NCI-H1930 (cell line): ENCODE measurements at places on chromosomes 5 and 9.

GRCh38 chr9:83106263-83106662 lies 43.3 kb upstream of the RASEF start:
- DNase-seq, result no peak

GRCh38 chr5:142783601-142784341 lies 13.6 kb downstream of the ARHGAP26 start:
- DNase-seq, result no peak

DNA sequence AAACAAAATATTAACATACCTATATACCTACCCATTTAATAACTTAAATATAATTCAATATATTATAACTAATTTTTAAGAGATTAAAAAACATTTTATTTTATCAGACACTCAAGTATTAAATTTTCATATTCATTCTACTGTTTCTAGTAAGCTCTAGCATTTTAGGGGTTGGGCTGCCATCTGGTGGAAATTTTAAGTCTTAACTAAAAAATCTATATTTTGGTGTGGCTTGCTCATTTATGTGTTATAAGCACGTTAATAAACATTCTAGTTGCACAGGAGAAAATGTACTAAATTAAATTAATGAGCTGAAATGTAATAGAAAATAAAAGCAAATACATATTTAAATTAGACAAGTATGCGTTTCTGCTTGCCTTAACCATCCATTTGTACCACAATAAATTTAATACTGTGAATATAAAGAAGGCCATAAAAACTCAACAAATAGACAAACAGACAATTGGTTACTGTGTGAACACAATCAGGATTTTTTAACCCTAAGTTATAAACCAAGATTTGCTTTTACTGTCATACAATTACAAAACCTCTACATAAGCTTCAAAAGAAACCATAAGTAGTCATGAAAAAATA lies 1728.3 kb upstream of the CDH9 start:
- peak; percentile 37 for DNase-seq

DNA sequence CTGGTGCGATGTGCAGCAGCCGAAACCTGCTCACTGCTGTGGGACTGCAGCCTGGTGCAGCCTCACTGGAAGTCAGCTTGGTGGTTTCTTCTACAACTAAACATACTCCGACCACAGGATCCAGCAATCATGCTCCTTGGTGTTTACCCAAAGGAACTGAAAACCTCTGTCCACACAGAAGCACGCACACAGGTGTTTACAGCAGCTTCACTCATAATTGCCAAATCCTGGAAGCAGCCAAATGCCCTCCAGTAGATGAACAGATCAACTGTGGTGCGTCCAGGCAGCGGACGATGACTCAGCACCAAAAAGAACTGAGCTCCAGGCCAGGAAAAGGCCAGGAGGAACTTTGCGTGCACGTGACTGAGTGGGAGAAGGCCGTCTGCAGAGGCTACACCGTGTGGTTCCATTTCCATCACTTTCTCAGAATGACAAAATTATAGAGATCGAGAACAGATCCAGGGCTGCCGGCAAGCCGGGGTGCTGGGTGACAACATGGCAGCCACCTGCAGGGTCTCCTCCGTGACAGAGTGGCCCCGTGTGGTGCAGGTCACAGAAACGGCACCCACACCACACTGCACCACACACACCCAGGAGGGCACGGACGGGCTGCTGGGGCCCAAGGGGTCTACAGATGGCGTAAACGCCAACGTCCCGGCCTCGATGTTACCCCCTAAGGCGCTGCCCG lies 23.1 kb upstream of the NSMF start:
- DNase-seq, result no peak

GRCh38 chr5:130155345-130156011 lies 251.2 kb downstream of the CHSY3 start:
- no peak for DNase-seq

- DNase-seq, result no peak
Measured at GRCh38 chr9:73132034-73132776, 19.5 kb upstream of the ANXA1 start.

- DNase-seq, result no peak
Measured at GRCh38 chr9:131625790-131626670, 80.7 kb downstream of the PRRT1B start.

DNA sequence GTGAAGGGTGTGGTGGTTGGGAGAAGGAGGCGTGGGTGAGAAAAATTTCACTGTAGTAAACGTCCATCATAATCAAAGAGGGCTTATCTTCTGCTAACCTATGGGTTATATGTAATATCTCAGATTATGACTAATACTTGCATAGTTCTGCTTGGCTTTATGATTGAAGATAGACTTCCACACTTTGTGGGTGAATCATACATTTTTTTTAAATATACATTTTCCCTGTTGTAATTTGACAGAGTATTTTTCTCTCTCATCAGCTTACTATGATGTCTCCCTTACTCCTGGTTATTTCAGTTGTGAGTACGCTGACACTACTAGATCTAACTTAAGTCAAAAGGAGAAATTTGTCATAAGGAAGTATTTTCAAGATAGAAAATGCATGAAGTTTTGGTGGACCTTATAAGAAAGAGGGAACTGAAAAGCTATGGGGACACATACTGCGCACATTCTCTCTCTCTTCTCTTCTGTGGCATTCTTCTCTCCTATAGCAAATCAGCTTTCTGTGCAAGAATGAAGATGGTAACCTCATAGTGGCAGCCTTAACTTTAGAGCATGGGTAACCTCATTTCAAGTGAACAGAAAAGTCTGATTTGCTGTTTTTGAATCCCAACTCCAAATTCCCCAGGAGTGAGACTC lies 4.9 kb upstream of the JAK2 start:
- no peak for DNase-seq

- DNase-seq, result no peak
Measured at GRCh38 chr9:126631254-126631653, 17.5 kb downstream of the LMX1B start.

DNA sequence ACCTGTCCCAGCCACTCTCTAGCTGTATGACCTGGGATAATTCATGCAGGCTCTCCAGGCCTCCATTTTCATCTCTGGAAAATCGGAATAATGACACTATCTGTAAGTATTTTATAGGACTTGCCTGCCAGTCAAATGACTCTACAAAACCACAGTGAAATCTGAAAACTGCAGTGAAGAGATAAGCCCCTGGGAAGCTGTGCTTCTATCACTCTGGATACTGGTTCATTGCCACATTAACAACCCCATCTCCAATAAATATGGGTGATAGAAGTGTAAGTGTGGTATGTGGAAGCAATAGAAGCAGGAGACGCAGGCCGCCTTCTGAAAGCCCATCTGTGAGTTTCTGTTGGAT lies 31.8 kb downstream of the WHRN start:
- no peak for DNase-seq

DNA sequence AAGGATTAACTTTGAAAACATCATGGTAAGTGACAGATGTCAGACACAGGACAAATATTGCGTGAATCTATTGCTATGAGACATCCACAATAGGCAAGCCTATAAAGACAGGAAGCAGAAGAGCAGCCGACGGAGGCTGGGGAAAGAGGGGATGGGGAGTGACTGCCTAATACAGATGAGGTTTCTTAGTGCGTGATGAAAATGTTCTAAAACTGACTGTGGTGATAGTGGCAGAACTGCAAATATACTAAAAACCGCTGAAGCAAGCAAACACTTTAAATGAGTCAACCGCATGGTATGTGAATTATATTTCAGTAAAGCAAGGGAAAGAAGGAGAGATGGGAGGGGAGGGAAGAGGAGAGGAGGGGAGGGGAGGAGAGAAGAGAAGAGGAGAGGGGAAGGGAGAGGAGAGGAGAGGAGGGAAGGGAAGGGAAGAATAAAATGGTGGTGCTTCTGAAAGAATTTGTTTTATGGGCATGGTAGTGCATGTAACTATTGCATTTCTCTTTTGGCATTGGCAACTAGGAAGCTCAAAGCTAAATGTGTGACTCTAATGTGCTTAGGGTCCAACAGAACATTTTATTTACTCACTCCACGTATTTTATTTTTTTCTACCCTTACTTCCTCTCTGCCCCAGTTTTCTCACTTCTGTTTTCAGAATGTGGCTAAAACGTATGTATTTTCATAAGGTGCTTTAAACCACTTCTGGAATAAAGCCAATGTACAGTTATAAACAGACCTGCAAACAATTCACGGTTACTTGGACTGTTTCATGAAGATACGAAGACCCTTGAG lies 21.3 kb downstream of the AKNA start:
- DNase-seq, result no peak

DNA sequence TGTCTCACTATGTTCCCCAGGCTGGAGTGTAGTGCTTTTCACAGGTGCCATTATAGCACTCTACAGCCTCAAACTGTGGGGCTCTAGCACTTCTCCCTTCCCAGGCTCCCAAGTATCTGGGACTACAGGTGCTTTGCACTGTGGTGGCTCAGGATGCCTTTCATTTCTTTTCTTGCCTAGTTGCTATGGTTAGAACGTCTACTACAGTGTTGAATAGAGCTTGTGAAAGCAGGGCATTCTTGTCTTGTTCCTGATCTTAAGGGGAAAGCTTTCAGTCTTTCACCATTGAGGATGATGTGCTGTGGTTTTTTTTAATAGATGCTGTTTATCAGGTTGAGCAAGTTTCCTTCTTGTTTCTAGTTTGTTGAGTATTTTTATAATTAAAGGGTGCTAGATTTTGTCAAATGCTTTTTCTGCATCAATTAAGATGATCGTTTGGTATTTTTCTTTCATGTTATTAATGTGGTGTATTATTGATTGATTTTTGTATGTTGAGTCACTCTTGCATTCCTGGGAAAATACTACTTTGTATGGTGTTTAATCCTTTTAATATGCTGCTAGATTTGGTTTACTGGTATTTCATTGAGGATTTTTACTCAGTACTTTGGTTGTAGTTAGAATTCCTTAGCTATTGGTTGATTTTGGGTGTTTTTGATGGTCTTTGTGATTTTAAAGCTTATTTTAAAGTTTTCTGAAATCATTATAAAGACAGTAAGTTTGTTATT lies 35.6 kb downstream of the GPBP1 start:
- no peak for DNase-seq

- no peak for DNase-seq
Measured at GRCh38 chr9:113530942-113531341, 67.4 kb downstream of the RGS3 start.

DNA sequence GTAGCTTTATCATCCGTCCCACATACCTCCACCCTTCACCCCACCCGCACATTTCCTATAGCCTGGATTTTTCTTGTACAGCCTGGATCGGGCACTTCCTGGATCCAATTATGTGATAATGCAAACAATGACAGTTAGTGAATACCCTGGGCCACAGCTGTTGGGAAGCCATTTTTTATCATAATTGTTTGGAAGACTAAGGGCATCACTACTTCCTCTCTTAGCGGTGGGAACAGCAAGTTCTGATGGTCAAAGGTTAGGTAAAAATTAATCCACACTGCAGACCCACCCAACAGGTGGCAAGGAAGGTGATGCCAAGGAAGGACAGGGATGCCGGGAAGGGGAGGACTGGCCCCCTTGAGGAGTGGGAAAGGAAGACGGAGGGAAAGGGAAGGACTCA lies 183.7 kb downstream of the SAXO1 start:
- DNase-seq, result no peak

GRCh38 chr5:9408964-9409363 lies 136.9 kb downstream of the SEMA5A start:
- no peak for DNase-seq

GRCh38 chr9:136858844-136859757 lies 7.0 kb downstream of the MAMDC4 start:
- no peak for DNase-seq

- no peak for DNase-seq
Measured at GRCh38 chr5:179805529-179806249, 977 bp downstream of the MGAT4B start.

DNA sequence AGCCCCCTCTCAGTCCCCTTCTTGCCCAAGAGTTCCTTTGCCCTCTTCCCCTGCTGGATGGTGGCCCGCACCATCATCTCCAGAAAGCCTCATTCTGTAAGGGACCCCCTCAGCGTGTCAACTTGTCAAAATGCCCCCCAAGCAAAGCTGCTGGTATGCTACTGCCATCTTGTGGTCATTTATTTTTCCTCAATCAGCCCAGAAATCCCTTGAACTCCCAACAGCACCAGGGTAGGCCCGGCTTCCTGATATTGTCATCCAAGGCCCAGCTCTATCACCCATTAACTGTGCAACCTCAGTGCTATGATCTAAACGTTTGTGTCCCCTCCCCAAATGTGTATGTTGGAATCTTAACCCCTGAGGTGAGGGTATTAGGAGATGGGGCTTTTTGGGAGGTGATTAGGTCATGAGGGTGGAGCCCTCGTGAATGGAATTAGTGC lies 53.2 kb upstream of the FBXW11 start:
- DNase-seq, result no peak

DNA sequence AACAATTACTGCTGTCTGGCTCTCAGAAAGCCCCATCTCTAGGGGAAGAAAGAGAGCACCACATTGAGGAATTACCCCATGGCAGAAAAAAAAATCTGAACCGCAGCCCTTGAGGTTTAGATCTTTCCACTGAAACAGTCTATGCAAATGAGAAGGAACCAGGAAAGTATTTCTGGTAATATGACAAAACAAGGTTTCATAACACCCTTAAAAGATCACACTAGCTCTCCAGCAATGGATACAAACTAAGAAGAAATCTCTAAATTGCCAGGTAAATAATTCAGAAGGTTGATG lies 427.1 kb downstream of the PRELID2 start:
- DNase-seq, result no peak

DNA sequence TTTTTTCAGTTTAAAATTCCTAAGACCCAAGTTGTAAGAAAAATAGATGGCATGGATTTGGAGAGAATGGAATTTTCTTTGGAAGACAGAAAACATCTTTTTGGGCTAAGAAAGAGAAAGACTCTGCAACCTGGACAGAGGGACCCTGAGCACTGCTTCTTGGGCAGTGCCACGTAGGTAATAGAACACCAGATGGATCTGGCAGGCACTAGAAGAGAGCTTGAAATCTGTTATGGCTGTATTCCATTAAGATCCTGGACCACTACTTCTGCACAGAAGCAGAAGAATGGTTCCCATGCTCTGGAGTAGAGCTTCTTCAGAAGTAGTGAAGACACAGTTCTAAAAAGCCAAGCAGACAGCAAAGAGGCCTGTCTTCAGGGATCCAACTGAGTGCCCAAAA lies 306.4 kb upstream of the CD180 start:
- no peak for DNase-seq

DNA sequence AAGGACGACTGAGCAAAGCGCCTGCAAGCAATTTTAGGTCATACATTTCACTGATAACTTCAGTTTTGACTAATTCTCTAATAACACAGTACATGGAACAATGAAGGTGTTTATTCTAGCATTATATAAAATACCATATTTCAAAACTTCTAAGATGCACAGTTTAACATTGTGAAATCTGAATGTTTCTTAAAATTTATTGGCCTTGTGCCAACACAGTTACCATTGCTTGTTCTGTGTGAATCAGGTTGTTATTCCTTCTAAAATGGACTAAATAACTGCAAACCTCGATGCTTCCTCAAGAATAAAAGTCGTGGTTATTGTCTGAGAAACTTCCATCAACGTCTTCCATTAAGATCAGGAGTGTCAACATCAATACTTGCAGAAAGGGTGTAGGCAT lies 8.0 kb downstream of the MCC start:
- DNase-seq, result no peak

GRCh38 chr9:97284798-97285197 lies 22.7 kb upstream of the CCDC180 start:
- DNase-seq, result no peak
